NCI-H2081 treated with DMSO at 0.1 percent for 48 hours (cell line): ENCODE measurements at places on chromosomes 2 and 18.

- DNase-seq: no peak
Observed at GRCh38 chr18:62329691-62330454, 4.8 kb downstream of the TNFRSF11A start.

- DNase-seq: no peak
Observed at GRCh38 chr18:27144672-27145071, 40.4 kb downstream of the CHST9 start.

- DNase-seq: no peak
Observed at GRCh38 chr2:161956738-161957137, 117.3 kb downstream of the DPP4 start.

GRCh38 chr2:102103992-102104871 lies 38.3 kb upstream of the IL1R1 start:
- no peak for DNase-seq

DNA sequence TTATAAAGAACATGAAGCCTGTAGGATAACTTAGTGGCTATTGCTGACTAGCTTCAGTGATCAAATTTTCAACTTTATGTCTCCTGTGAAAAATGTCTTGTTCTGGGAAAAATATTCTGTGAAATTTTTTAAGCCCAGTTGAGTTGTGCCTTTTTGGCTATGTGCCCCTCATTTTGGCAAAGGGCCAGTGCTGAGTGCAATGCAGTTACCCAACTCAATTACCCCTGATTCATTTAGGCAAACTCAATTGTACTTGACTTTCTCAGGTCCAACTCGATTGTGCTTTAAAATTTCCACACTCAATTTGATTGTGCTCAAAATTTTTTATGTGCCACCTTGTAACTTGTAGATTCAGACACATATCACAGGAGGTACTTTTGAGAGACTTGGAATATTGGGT lies 548.8 kb upstream of the NRP2 start:
- DNase-seq: no peak

DNA sequence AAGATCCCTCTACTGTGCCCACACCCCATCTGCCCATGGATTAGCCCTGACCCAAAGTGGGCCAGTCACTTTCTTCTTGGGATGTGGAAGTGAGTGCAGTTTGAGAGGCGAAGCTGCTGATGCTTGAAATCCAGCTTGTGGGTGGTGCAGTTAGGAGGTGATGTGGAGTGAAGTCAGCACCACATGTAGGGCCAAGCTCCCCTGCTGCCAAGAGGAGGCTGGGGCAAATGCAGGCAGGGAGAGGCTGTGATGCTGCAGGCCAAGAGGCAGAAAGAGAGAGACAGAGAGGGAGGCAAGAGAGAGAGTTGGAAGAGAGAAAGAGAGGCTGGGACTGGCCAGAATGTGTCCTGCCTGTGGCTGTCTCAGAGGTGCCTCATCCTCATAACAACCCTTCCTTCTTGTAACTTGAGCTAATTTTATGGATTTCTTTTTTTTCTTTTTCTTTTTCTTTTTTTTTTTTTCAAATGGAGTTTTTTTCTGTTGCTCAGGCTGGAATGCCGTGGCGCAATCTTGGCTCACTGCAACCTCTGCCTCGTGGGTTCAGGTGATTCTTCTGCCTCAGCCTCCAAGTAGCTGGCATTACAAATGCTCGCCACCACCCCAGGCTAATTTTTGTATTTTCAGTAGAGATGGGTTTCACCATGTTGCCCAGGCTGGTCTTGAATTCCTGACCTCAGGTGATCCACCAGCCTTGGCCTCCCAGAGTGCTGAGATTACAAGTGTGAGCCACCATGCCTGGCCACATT lies 35.3 kb upstream of the CAB39 start:
- DNase-seq: no peak

- DNase-seq: no peak
Observed at GRCh38 chr18:58886864-58887612, 22.4 kb downstream of the ZNF532 start.

- DNase-seq: no peak
Observed at GRCh38 chr2:28528206-28528605, 32.3 kb downstream of the PLB1 start.

DNA sequence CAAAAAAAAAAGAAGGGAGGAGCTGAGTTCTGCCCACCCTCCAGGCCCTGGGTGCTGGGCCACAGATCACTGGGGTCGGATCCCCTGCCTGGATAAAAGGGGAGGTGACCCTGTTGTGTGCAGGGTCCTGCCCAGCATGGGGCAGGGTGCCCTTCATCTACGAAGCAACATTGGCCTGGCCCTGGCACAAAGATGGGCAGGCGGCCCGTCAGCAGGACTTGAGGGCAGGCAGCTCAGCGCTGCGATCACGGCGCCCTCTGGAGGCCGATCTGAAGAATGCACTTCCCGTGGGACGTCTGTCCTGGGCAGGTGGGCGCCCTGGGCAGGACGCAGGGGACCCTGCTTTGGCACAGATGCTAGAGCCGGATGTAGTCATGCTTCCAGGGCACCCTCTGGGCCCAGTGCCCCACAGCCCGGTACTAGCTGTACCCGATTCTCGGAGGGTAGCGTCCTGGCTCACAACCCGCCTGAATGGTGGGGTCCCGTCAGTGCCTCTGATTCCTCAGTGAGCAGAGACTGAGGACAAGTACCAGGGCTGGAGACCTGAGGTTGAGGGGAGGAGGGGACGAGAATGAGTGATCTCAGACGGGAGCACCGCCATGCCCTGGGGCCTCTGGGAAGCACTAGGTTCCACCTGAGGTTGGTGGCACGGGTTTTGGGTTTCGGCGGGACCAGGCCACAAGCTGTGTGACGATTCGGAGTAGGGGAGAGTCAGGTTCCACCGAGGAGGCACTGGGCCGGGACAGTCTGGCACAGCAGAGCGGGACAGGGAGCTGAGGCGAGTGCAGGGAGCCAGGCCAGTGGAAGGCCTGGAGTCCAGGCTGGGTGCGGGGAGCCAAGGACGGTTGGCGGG lies 18.0 kb downstream of the ARID5A start:
- DNase-seq: no peak

DNA sequence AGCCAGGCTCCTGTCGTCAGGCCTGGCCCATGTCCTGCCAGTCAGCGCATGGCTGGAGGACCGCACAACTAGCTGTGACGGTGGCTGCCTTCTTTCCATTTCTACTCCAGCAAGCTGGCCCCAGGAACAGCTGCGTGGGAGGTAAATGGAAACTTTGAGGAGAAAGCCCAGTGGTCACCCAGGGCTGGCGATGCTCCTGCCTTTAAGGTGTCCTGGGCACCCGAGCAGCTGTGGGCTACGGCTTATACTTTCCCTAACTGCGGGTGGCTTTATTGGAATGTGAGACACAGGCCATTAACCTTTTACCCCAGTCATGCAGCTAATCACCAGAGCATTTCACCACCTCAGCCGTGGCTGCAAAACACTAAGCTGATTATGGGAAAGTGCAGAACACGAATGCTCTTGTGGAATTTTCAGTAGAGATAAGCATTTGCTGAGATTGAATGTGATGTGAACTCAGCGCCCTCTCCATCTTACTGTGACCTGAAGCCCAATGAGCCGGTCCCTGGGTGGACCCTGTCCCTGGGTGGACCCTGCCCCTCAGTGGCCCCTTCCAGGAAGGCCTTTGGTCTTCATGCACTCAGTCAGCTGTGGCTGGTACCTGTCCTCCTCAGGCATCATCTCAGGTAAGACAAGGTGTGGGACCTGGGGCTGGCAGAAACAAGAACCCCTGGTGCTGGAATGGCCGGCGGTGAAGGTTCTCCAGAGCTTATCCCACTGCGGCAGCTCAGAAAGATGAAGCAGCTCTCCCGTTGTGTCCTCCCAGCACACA lies 275.4 kb upstream of the HS6ST1 start:
- no peak for DNase-seq

DNA sequence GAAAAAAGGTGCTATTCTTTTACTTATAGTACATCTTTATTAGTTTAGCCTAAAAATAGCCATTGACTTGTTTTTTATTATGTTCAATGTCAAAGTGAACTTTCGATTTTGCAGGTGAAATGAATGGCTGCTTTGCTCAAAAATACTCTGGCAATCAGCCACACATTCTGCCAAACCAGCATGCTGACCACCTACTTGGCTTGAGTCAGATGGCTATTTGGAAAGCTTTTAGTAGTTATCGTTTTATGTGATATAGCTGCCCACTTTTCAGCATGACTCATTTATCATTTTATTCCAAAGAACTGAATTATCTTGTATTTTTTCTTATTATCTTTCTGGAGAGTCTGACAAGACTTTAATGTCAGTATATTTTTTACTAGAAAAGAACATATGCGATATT lies 1615.8 kb upstream of the TMEFF2 start:
- DNase-seq: no peak

DNA sequence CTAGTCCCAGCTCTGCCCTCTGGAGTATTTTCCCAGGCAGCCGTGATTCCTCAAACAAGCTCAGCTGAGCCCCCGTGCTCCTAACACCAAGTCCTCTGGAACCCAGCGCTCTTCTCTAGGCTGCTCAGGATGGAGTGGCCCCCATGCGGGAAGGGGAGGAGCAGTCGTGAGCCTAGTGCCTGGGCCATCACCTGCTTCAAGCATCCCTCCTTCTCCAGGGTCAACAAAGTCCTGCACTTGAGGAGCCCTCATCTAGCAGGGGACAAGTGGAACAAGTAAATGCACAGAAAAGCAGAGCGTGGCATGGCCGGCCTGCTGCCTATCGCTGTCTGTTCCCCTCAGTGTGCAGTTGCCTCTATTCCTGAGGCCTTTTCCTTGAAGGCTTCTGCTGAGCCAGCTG lies 168.6 kb downstream of the INHBB start:
- DNase-seq: no peak

DNA sequence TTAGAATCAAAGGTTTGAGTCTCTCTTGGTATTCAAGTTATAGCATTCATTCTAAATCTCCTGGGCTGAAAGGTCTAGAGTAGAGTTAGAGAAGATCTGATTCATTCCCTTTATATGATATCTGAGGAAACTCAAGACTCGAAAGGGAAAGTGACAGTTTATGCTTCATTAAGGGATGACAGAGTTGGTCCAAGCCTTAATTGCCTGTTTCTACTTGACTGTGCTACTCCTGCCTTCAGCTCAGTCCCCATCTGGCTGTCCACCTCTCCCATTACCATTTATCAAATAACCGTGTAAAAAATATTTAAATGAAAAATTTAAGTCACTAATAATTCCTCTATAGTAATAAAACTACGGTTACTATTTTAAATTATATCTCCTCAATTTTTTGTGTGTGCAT lies 537.1 kb upstream of the MEX3C start:
- no peak for DNase-seq

DNA sequence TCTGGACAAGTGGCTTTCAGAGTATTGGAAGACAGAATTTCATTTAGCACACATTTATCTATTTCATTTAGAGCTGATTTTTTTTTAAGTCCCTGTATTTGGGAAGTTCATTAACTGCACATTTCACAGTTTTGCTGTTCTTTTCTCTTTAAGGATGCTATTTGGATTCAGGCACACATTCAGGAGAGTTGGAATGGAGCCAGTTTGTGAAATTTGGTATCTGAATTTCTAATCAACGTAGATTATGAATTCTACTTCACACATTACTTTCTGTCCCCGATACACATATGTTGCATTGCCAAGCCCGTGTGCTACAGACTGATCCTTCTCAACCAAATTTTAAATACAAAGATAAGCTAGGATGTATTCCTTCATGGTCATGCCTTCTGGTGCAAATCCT lies 503.9 kb downstream of the IRS1 start:
- DNase-seq: no peak

DNA sequence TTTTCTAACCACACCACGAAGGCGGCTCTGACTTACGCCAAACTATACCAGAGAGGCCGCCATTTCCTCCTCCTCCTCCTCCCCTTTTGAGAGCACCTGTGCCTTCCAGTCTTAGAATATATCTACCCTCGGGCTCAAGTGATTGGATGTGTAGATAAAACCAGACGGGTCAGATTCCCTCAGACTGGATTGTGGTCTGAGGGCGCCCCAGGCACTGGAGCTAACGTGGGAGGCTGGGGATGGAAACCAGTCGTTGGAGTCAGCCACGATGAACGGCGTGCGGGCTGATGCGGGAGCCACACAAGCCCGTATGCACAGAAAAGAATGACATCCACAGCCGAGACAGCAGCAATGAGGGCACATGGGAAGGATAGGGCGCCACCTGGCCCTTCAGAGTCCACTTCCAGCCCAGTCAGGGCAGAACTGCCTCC lies 12.3 kb upstream of the ODC1 start:
- no peak for DNase-seq
